ENCODE measurements at places on chromosomes 13 and 19.

- DNase-seq: no peak
Measured at GRCh38 chr13:112270951-112271350, 105.2 kb upstream of the SPACA7 start.

- no peak for DNase-seq
Measured at GRCh38 chr19:7504684-7505083, 11.2 kb upstream of the ZNF358 start.

DNA sequence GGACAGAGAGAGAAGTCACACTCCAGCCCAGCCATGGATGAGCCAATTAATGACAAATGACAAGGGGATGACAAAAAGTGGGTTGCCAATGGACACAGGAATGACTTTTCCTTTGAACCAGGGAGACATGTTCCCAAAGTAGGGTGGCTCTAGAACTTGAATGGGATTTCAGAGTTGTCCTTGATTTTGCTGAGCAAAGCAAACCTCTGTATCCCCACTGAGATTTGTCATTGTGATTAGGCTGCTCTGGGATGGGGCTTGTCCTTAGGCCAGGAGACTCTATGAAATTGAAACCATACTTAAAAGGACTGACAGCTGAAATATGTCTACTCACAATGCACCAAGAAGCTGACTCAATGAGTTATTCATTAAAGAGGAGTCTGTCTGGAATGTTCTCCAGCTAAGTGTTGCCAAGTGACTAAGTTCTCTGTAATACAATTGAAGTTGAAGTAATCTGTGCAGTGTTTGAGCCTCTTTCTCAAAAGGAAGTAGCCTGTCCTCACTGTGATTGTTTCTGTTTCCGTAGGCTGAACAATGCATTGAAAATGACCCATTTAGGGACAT is 69.0 kb upstream of the PCDH9 start:
- peak; percentile 88 for DNase-seq

DNA sequence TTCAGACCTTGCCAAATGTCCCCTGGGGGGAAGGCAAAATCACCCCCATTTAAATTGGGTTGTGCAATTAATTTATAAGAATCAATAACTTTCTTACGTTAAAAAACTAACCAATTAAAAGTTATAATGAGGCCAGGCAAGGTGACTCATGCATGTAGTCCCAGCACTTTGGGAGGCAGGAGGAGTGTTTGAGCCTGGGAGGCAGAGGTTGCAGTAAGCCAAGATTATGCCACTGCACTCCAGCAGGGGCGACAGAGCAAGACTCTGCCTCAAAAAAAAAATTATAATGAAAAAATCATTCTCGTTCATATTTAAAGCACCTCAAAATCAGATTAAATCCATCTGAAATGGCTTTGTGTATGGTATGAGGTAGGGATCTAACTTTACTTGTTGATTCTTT is 18.4 kb upstream of the SIGLEC14 start:
- DNase-seq: no peak

GRCh38 chr19:3184847-3185460 is 776 bp upstream of the NCLN start:
- peak; percentile 28 for DNase-seq

GRCh38 chr13:21528616-21529015 is 69.5 kb upstream of the ZDHHC20 start:
- peak; percentile 18 for DNase-seq

DNA sequence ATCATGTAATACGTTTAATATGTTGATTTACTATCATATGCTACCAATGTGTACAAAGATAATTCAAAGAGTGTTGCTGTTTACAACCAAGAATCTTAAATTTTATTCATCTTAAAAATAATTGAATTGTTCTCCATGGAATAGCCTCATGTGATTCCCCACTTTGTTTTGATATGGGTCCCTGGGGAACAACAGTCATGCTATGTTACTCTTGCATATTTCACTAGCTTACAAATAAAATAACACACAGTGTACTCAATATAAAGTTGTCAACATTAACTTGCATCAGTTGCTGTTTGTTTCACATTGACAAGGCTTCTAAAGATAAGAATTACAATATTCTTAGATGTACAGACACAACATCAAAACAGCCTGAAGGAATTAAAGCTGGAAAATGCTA is 2.3 kb downstream of the ENOX1 start:
- DNase-seq: no peak

DNA sequence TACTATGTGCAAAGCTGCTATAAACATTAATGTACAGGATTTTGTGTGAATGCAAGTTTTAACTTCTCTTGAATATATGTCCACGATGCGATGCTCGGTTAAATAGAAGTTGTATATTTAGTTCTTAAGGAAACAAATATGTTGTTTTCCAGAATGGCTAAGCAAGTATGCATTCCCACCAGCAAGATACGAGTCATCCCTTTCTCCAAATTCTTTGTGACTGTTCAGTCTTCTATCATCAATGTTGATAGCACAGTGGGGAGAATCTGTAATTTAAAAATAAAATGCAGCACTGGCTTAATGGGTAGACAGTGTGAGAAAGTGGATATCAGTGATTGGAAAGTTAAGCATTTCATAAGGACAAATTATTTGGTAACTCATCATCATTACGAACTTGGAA is 1340.8 kb downstream of the PCDH9 start:
- no peak for DNase-seq

GRCh38 chr13:79805317-79805716 is 324.4 kb downstream of the NDFIP2 start:
- DNase-seq: no peak

GRCh38 chr13:58134525-58134924 is 503.0 kb downstream of the PCDH17 start:
- no peak for DNase-seq

GRCh38 chr19:371501-372168 is 27.0 kb upstream of the MIER2 start:
- no peak for DNase-seq

- DNase-seq: no peak
Measured at GRCh38 chr19:33784432-33784831, 12.2 kb upstream of the KCTD15 start.

- no peak for DNase-seq
Measured at GRCh38 chr13:39783051-39783450, 127.6 kb downstream of the COG6 start.

GRCh38 chr13:43033038-43033437 is 9.7 kb downstream of the DNAJC15 start:
- no peak for DNase-seq

GRCh38 chr13:30194906-30195305 is 112.4 kb downstream of the KATNAL1 start:
- DNase-seq: no peak

DNA sequence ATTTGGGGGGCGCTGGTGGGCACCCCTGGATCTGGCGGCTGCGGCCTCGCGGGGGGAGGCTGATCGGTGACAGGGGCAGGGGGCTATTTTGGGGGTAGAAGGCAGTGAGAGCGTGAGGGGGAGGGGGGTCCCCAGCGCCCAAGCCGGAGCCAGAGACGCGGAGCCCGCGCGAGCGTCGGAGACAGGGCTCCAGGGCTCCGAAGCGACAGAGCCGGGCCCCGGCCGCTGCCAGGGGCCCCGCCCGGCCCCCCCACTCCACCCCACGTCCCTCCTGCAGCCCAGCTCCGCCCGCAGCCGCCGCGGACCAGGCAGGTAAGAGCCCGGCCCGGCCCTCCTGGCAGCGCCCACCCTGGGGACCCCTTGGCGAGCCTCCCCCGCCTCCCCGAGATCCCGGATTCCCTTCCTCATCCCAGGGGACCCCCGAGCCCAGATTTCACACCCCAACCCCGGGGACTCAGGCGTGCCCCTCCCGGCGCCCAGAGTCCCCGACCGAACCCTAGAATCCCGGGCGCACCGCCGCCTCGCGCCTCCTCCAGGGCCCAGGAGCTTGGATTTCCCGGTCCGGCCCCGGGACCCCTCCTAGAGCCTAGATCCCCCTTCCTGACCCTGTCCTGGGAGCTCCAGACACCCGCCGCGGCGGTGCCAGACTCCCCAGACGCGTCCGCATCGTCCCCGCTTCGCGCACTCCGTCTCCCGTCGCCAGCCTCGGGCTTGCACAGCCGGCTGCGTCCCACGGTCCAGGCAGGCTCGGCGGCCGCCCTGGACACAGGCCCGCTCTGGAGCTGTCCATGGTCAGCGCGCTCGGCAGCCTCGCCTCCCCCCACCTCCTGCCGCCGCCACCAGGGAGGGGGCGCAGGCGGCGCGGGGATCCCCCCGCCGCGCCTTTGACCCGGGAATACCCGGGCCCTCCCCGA is at the start of gene PPFIA3:
Gene PPFIA3, plus strand, starts transcription at position 134 of the 914 bp plus-strand sequence. CDS start 8,330 bp downstream, outside the sequence.
- DNase-seq: no peak

DNA sequence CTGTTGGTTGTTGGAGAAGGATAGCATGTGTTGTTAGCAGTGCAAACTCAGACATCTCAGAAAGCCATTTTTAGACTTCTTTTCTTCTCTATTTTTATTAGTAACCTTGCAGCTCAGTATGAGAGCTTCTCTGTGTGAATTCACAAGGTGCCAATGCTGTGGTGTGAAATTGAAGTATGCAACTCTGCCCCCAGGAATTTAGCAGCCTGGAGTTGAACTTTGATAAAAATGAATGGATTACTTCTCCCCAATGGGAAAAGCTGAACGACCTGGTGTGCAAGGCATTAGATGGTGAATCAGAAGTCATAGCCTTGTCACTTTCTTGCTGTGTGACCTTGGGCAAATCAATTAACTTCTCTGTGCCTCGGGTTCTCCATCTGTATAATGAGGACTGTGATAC is 512.3 kb upstream of the PCDH9 start:
- no peak for DNase-seq

DNA sequence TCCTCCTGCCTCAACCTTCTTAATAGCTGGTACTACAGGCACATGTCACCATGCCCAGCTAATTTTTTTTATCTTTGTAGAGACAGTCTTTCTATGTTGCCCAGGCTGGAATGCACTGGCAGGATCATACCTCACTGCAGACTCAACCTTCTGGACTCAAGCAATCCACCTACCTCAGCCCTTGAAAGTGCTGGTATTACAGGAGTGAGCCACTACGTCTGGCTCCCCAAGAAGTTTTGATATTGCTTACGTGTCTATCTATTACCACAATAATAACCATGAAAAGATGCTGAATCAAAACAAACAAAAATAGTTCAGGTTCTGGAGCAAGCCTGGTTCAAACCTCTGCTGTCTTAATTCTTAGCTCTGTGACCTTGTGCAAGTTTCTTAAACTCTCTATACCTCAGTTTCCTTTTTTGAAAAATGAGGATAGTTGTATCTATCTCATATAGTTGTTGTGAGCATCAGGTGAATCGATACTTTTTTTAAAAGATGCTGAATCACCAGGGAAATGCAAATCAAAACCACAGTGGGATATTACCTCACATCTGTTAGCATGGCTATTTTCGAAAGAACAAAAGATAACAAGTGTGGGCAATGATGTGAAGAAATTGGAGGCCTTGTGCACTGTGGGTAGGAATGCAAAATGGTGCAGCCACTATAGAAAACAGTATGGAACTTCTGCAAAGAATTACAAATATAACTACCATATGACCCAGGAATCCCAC is 19.0 kb upstream of the LEUTX start:
- DNase-seq: no peak

GRCh38 chr19:5112175-5112574 is 143.3 kb downstream of the KDM4B start:
- no peak for DNase-seq

- DNase-seq: no peak
Measured at GRCh38 chr13:106177146-106177545, 358.3 kb downstream of the EFNB2 start.

- DNase-seq: no peak
Measured at GRCh38 chr13:41383386-41383785, 72.3 kb downstream of the NAA16 start.

DNA sequence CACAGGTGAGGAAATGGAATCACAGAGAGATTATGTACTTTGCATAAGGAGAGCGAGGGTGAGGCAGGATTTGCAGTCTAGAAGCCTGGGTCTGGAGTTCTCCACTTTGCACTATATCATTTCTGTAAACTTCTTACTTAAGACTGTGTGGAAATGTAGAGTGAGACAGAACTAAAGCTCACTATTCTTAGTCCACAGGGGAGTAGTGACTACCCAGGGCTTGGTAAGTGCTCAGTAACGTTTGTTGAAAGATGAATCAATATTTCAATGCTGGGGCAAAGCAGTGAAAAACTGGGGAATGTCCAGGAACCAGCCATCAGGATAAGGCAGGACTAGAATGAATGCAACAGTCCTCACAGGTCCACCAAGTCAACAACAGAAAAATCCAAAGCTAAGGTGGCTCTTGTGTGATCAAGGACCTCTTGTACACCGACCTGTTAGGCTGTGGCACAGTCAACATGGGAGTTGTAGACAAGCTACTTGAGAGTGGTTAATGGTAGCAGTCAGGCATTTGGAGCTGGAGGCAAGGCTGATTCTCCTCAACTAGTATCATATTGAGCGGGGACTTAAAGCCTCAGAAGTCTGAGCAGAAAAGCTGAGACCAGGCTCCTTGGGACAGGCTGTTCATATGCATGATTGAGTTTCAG is 929 bp upstream of the TNFSF13B start:
- no peak for DNase-seq

DNA sequence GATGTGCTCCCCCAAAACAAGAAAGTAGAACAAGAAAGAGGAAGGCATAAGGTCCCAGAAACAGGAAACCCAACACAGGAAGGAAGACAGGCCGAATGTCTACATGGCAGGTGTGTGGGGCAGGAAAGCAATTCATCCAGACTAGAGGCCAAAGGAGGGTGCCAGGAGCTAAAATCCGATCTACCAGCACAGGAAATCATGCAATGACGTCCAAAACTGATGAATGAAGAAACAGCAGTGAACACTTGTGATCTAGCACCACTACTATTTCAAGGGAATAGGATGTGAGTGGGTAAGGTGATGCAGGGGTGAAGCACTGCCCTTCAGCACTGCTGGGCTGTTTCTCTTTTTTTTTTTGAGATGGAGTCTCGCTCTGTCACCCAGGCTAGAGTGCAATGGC is 59.1 kb downstream of the DOCK9 start:
- no peak for DNase-seq

- no peak for DNase-seq
Measured at GRCh38 chr19:53671663-53672062, 39.9 kb downstream of the DPRX start.

- no peak for DNase-seq
Measured at GRCh38 chr19:47427241-47428176, 8.2 kb upstream of the MEIS3 start.

DNA sequence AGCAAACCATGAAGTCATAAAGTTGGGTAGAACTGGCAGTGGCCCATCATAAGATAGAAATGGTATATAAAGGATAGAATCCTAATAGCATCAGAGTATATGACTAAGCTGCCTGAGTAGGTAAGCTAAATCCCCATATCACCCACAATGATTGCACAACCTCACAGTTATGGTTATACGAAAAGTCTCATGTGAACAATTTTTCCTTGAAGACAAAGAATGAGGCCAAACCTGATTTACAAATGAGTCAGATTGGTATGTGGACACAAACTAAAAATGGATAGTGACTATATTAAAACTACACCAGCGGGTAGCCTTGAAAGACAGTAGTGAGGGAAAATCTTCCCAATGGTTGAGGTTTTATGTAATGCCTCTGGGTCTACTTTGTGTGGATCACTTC is 40.9 kb upstream of the UFM1 start:
- peak; percentile 87 for DNase-seq

GRCh38 chr13:112959206-112959605 is 9.8 kb upstream of the MCF2L start:
- peak; percentile 14 for DNase-seq

GRCh38 chr19:32802840-32803239 is 66.7 kb downstream of the SLC7A9 start:
- no peak for DNase-seq

GRCh38 chr19:48646722-48647216 is 782 bp upstream of the CA11 start:
- DNase-seq: no peak

- no peak for DNase-seq
Measured at GRCh38 chr19:5961969-5962945, 15.7 kb downstream of the RANBP3 start.

GRCh38 chr19:44636439-44637389 is 7.0 kb upstream of the PVR start:
- DNase-seq: no peak

- no peak for DNase-seq
Measured at GRCh38 chr13:100798739-100799361, 124.3 kb upstream of the TMTC4 start.

Data from skeletal muscle cell (primary cell).